ENCODE measurements at places on chromosomes 2 and 18. TPM values are rescaled to one million over a fixed set of nuclear protein-coding genes. Genes with fewer than 3 reads are reported as not detected.

Gene POTEJ
- total RNA-seq: not detected

Gene LRP1B
- total RNA-seq: 2.7 TPM

Gene MERTK
- 5.8 TPM for total RNA-seq

Gene FKBP7
- 2.3 TPM for total RNA-seq

Gene SERPINB13
- total RNA-seq: 10.9 TPM

Gene HOXD12
- total RNA-seq: not detected

- H3K4me1 ChIP-seq: no peaks in the 10 kb centered on the region
- H3K4me3 ChIP-seq: no peak overlapping the region
- no peak overlapping the region for H3K27ac ChIP-seq
- no peak for DNase-seq
- H3K27me3 ChIP-seq: no peaks in the 10 kb centered on the region
- H3K36me3 ChIP-seq: no peaks in the 10 kb centered on the region
Observed at GRCh38 chr2:108414256-108414876, 34.6 kb upstream of the GCC2 start.

DNA sequence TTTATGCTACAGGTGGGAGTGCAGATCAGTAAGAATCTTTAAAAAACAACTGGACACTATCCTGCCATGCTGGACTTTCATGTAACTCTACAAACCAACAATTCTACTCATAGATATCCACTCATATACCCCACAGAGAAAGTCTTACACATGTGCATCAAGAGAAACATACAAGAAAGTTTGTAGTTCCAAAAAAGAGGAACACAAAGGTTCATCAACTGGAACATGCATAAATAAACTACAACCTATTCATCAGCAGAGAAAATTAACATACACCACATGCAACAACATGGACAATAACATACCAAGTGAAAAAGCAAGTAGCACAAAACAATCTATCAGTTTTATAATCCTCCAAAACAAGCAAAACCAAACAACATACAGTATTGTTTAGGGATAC is 17.0 kb downstream of the TCF4 start:
- H3K27ac ChIP-seq: no peak overlapping the region
- H3K4me3 ChIP-seq: no peak overlapping the region
- no peaks in the 10 kb centered on the region for H3K27me3 ChIP-seq
- DNase-seq: no peak

DNA sequence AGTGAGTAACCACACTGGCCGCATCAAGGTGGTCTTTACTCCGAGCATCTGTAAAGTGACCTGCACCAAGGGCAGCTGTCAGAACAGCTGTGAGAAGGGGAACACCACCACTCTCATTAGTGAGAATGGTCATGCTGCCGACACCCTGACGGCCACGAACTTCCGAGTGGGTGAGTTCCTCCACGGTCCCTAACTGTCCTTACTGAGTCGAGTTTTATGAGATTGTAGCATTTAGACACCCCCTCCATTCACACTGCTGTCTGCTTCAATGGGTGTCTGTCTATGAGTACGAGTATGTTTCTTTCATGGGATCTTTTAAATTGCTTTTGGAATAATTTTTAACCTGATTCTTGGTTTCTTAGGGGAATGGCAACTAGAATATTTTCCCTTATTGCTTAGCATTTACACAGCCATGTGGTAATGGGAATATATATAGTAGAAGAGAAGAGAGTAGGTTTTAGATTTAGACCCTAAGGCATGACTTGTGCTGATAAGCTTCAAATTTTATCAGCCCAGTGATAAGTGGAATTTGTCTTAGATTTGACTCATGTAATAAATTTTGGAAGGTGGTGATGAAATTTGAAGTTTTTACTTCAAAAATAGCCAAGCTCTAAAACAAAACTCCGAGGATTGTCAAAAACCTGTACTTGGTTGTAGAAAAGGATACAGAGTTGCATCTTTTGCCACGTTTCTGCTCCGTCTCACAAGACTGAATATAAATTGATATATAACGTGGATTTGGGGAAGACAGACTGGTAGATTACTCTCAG is 188.2 kb downstream of the LTBP1 start:
- H3K36me3 ChIP-seq: no peaks in the 10 kb centered on the region
- peak overlapping the region; percentile 73 for H3K27ac ChIP-seq
- H3K4me3 ChIP-seq: peak overlapping the region; percentile 36
- H3K27me3 ChIP-seq: no peaks in the 10 kb centered on the region

DNA sequence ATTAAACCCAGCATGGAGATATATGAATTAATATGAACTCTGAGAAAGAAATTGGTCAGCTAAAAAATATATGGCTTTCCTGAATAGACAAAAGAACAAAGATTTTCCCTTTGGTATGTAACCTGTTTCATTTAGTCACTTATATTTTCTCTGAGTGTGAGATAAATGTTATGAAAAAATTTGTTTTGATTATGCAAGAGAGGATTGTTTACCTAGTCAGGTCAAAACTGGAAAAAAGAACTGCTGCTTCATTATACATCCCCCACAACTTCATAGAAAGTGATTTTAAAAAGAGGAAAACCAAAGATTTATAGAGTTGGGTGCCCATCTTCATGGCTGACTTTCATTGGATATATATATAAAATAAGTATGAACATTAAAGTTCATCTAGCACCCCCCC is 242.2 kb upstream of the FN1 start:
- no peak overlapping the region for H3K4me3 ChIP-seq
- peaks cover 6% of the 10 kb centered on the region for H3K4me1 ChIP-seq
- H3K27ac ChIP-seq: no peak overlapping the region
- H3K27me3 ChIP-seq: no peaks in the 10 kb centered on the region
- DNase-seq: no peak

GRCh38 chr18:59660786-59661743 is 36.2 kb downstream of the CCBE1 start:
- no peak for DNase-seq
- no peak overlapping the region for H3K27ac ChIP-seq
- no peaks in the 10 kb centered on the region for H3K4me1 ChIP-seq

GRCh38 chr2:30298302-30298701 is 67.0 kb downstream of the LBH start:
- no peaks in the 10 kb centered on the region for H3K36me3 ChIP-seq
- H3K27me3 ChIP-seq: no peaks in the 10 kb centered on the region
- no peak overlapping the region for H3K27ac ChIP-seq
- H3K4me3 ChIP-seq: no peak overlapping the region
- DNase-seq: no peak
- peaks cover 4% of the 10 kb centered on the region for H3K4me1 ChIP-seq

DNA sequence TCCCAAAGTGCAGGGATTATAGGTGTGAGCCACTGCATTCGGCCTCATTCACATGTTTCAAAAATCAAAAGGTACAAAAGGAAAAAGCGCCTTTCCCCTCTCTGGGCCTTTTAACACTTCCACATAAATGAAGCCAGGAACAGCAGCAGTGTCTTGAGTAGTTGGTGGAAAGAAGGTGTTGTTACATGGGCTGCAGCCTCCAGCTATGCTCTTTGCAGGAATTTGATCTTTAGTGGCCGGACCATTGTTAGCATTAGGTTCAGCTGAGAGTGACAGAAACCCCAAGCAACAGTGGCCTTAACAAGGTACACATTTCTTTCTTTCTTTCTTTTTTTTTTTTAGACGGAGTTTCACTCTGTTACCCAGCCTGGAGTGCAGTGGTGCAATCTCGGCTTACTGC is 59.1 kb downstream of the HS6ST1 start:
- DNase-seq: peak; percentile 24
- H3K36me3 ChIP-seq: no peaks in the 10 kb centered on the region
- H3K4me3 ChIP-seq: no peak overlapping the region
- H3K27me3 ChIP-seq: no peaks in the 10 kb centered on the region

DNA sequence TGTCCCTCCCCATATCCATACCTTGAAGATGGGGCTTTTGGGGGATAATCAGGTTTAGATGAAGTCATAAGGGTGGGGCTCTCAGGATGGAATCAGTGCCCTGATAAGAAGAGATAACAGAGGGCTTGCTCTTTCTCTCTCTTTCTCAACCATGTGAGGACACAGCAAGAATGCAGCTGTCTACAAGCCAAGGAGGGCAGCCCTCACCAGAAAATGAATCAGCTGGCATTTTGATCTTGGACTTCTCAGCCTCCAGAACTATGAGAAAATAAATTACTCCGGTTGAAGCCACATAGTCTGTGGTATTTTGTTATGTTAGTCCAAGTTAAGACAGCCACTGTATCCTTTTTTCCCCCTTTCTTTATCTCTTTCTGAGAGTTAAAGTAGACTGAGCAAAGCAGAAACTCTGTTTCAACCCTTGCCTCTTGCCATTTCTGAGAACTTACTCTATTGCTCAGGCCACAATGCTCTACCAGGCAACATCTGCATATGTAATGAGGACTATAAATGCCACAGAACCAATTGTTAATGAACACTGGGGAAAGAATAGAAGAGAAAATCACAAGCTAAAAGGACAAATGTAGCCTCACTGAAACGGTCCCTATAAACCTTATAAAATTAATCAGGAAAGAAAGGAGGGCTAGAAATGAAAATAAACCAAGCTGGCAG is 56.9 kb downstream of the SRBD1 start:
- no peak overlapping the region for H3K4me3 ChIP-seq
- DNase-seq: no peak
- H3K27me3 ChIP-seq: no peaks in the 10 kb centered on the region
- H3K27ac ChIP-seq: no peak overlapping the region
- no peaks in the 10 kb centered on the region for H3K4me1 ChIP-seq

DNA sequence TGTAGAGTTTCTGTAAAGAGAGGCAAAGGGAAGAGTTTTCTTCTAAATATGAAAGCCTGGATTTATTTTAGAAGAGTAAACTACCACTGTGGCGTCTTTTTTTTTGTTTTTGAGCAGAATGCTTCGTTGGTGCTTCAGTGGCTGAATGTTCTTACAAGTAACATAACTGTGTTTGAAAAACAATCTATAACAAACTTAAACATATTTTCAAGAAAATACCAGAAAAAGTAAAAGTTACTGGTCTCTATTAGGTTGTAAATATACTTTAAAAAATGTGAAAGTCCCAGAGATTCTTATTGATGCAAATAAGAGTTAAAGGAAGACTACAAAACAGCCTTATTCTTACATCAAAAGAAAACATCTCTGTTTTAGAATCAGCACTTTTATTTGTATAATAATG is 76.2 kb downstream of the NEB start:
- H3K4me1 ChIP-seq: no peaks in the 10 kb centered on the region
- no peaks in the 10 kb centered on the region for H3K27me3 ChIP-seq
- H3K27ac ChIP-seq: no peak overlapping the region
- no peak overlapping the region for H3K4me3 ChIP-seq
- H3K36me3 ChIP-seq: no peaks in the 10 kb centered on the region

Measured in suprapubic skin (tissue), 4 donors.